Right renal pelvis (tissue), 4 donors: ENCODE measurements at places on chromosomes 1 and 21. TPM values are rescaled to one million over a fixed set of nuclear protein-coding genes. Genes with fewer than 3 reads are reported as not detected.

DNA sequence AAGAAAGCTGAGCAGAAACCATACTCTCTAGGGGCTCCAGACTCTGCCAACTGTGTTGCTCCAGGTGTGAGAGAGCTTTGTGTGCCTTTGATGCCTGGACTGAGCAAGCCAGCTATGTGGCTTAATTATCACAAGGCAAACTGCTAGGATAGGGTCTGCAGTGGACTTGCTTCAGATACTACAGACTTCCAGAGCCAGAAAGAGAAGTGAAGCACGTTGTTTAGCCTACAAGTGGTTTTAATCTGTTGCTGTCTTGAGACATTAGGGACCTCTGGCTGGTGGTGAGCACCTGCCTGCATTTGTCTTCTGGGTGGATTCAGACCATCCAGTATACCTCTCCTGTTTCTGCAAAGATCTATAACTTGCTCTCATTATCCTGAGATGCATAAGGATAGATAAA, 353.4 kb upstream of the PLXNA2 start:
- DNase-seq, result no peak

- no peak for DNase-seq
Measured at GRCh38 chr1:34771573-34772371, 9.2 kb upstream of the GJB3 start.

DNA sequence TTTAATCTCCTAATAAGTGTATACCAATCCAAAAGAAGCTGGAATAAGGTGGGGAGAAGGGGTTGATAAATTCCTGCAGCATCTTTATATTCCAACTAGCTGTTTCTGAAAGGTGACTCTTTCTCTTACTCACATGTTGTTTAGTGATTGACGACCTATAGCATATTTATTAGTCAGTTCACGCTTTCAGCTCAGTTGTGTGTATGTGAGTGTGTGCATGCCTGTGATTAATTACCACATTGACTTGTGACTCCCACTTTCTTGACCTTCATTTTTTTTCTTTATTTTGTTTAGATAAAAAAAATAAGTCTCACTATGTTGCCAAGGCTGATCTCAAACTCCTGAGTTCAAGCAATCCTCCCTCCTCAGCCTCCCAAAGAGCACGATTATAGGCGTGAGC, 44.4 kb downstream of the ATP2B4 start:
- no peak for DNase-seq

GRCh38 chr21:16538936-16539440, 809.2 kb downstream of the USP25 start:
- no peak for DNase-seq

GRCh38 chr1:183911285-183911684, 106.4 kb downstream of the RGL1 start:
- no peak for DNase-seq

Gene HSF2BP
- polyA plus RNA-seq, result 1.9 TPM

DNA sequence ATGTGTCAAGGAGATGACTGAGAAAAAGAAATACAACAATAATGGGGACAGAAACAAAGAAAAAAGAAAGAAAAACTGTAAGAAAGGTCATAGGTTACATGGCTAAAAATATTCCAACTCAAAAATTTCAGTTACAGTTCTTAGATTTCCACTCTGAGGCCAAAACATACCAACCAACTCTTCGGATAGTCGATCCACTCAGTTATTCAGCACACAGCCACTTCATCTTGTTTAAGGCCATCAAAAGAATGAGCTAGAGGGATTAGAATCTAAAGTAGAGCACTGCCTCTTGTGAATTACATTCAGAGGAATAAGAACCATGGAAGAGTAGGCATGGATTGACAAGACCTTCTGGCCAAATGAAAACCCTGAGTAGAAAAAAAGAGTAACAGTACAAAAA, 277.0 kb downstream of the MRPL39 start:
- DNase-seq, result no peak

DNA sequence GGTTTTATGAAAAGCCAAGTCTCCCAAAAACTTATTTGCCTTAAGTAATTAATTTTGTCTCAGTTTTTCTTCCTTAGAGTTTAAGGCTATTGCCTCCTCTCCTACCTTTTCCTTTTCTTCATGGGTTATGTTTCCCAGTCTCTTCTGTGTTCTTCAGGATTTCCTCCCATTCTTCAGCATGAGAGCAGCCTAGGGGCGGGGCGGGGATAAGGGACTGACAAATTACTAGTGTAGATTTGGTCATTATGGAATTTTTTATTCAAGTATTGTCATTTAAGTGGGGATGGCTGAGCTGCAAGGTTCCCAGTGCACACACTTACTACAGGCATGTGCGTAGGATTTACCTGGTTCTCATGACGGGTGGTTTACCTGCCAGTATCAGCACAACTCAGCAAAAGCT, 35.2 kb upstream of the PIGV start:
- no peak for DNase-seq

Gene CFAP141
- polyA plus RNA-seq, result not detected

Gene PTPRU
- polyA plus RNA-seq, result 12.0 TPM
